H4 (cell line): ENCODE measurements at places on chromosomes 5 and 9. TPM values are rescaled to one million over a fixed set of nuclear protein-coding genes. Genes with fewer than 3 reads are reported as not detected.

- DNase-seq, result no peak
Observed at GRCh38 chr9:89821081-89821480, 216.3 kb downstream of the GADD45G start.

DNA sequence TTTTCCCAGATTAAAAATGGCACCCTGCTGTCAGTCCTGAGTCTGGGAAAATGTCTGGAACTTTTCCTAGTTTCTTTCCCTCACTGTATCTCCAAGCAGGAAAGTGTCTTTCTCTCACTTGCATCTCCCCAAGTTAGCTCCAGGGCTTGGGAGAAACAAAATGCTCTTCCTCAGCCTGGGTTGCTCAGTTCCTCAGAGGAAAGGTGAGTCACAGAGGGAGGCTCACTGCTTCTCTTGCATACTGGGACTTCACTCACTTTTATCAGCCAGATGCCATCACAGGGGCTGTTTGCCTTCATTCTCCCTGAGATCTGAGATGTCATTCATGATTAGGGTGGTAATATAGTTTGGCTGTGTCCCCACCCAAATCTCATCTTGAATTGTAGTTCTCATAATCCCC, 519.9 kb downstream of the SEMA5A start:
- DNase-seq, result no peak

DNA sequence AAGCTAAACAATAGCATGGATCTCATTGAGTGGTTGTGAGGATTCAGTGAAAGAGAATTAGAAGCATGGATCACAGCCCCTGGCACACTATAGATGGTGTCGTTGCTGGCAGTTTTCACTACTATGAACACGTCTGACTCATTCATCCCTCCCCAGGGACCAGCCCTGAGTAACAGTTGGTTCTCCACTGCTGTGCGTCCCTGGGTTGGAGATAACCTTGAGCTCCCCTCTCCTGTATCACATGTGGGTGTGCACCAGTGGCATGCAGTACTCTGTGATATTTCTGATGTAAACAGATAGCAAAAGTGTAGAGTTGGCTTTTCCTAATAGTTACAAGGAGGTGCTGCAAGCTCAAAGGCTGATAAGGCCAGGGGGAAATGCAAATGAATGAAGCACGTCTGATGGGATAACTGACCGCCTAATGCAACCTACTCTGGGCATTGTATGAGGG, 8.8 kb upstream of the LCP2 start:
- peak; percentile 38 for DNase-seq

DNA sequence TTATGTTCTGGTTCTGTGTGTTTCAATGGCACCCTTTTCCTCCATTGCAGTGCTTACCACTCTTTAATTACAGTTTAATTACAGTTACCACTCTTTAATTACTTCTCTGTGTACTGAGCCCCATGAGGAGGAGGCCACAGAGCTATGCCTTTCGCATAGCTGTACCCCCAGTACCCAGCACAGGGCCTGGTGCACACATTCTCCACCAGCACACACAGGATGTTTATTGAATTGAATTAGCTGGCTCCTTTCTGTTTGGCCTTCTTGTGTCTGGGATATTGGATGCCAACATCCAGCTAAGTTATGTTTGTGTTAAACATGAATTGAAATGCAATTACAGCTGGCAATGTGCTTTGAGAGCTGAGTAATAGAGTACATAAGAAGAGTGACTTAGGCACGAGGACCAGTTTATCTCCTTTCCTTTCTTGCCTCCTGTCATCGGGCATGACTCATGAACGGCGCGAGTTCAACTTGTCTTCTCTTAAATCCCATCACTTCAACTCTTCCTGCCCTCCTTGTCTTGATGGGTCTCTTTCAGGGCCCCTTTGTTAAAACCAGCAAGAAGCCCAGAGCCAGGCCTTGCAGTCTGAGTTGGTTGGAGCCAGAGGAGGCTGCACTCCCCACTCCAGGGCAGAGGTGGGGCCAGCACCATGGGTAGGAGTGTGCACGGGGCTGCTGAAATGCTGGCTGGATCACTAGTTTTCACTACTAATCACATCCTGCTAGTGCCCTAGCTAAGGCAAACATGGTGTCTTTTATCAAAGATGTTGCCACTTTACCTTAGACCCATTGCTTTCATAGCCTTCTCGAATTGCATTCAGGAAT, 37.4 kb downstream of the MVB12B start:
- DNase-seq, result peak; percentile 27

- no peak for DNase-seq
Observed at GRCh38 chr9:70229579-70229978, 29.2 kb upstream of the SMC5 start.

The ALDH1B1 gene
- 19.5 and 29.5 TPM in 2 replicates for total RNA-seq

DNA sequence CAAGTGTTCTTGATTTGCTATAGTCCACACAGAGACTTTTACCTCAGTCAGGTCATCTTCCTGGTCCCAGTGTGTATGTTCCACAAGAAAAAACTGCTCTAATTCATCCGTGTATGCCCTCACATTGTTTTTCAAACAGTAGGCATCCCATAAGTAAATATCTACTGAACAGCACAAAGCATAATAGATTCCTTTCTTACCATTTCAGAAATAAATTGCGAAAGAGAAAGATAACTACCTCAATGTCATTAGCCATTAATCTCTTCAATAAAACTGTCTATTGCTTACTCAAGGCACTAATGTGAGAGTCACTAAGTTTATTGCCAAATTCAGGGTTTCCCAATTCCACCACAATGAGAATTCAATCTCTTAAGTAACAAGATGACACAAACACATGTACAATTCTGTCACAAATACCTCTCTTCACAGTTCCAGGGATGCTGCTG, 9.6 kb downstream of the FBXW2 start:
- no peak for DNase-seq

- DNase-seq, result no peak
Observed at GRCh38 chr5:90095292-90096060, 314.1 kb downstream of the CETN3 start.

- no peak for DNase-seq
Observed at GRCh38 chr9:109715344-109715743, 64.7 kb upstream of the PALM2AKAP2 start.
